ENCODE measurements at places on chromosomes 4 and X. TPM values are rescaled to one million over a fixed set of nuclear protein-coding genes. Genes with fewer than 3 reads are reported as not detected.

TBC1D14 gene
- 48.1 TPM for total RNA-seq

C4orf17 gene
- not detected for total RNA-seq

SPANXN4 gene
- total RNA-seq, result not detected

SH3BGRL gene
- total RNA-seq, result 37.8 TPM

BGN gene
- total RNA-seq, result 29.3 TPM

Data from esophagus mucosa (tissue), 1 donor.